ENCODE measurements at places on chromosomes 11 and 22.

- DNase-seq: no peak
Observed at GRCh38 chr22:44088976-44089570, 65.0 kb downstream of the PARVB start.

GRCh38 chr11:18578975-18579598, 9.4 kb downstream of the UEVLD start:
- peak; percentile 17 for DNase-seq

DNA sequence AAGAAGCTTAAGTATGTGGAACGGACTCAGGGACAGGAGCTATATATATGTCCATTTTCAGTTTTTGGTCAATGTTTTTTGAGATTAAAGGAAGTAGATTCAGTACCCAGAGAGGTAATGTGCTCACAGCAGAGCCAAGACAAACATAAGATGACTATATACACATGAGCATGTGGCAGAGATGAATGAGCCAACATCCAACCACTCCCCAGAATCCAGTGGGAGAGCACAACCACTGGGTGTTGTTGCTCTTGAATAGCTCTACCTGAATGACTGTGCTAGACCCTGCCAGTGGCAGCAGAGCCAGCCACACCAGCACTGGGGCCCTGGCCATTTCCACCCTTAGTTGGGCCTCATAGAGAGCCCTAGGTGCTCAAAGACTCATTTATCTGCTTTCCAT, 10.7 kb upstream of the SYTL2 start:
- no peak for DNase-seq

DNA sequence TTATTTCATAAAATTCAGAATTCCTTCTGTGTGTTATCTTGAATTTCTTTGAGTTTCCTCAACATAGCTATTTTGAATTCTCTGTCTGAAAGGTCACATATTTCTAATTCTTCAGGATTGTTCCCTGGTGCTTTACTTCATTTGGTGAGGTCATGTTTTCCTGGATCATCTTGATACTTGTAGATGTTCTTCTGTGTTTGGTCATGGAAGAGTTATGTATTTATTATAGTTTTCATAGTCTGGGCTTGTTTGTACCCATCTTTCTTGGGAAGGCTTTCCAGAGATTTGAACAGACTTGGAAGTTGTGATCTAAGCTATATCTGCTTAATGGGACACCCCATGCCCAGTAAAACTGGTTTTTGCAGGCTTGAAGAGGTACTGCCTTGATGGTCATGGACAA, 149.6 kb downstream of the METTL15 start:
- no peak for DNase-seq

GRCh38 chr11:124987096-124987495, 33.1 kb downstream of the CCDC15 start:
- no peak for DNase-seq

DNA sequence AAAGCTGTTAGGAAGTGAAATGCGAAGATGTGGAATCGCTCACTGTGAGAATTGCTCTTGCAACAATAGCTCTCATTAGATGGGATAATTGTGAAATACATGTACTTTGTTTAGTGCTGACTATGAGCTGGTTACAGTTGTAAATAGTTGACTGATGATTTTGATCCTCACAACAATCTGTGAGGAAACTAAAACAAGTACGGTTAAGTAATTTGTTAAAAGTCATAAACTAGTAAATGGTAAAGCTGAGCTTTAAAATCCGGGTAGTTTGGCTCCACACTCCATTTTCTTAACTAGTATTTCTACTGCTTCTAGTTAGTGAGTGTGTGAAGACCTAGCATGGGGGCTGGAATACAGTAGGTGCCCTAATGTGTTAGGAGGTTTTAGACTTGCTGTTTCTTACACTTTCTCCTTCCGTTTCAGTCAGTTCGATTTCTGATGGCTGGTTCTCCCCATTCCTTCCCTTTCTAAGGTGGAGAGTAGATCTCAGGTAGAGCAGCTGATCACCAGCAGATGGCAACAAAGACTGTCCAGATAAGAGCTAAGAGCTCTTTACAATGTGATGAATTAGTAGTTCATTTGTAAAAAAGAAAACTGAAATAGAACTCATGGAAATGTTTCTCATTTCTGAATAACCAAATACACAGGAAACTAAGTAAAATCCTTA, 16.3 kb upstream of the CYP2R1 start:
- DNase-seq: peak; percentile 52

- DNase-seq: no peak
Observed at GRCh38 chr11:13429836-13430235, 33.2 kb downstream of the BTBD10 start.

DNA sequence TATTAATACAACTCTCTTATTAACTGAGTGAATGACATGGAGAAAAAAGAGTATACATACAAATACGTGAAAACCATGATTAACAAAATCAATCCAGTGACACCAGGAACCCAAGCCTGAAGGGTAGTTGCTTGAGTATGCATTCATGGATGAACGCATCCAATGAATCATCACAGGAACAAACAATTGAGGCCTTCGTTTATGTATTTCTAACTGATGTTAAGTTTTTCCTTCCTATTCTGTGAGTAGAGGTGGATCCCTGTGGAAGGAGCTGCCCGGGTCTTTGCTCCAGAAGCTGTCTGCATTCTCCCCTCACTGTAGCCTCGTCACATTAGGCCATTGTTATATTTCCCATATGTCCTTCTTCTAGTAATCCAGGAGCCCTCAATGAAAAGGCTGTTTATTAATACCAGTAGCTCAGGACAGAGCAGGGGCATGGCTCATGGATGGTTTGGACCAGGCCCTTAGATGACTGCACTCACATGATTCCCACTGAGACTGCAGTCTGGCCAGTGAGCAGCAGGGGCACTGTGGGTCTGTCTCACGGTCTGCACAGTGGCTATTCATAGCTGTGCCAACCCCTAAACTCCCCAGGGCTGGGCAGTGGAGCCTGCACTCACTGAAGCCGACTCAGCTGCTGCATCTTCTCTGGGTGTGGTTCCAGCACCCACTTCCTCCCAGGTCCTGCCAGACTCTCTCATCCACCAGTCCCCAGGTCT, 128.1 kb upstream of the TOP3B start:
- DNase-seq: no peak

- no peak for DNase-seq
Observed at GRCh38 chr11:28491431-28491830, 383.2 kb downstream of the METTL15 start.

DNA sequence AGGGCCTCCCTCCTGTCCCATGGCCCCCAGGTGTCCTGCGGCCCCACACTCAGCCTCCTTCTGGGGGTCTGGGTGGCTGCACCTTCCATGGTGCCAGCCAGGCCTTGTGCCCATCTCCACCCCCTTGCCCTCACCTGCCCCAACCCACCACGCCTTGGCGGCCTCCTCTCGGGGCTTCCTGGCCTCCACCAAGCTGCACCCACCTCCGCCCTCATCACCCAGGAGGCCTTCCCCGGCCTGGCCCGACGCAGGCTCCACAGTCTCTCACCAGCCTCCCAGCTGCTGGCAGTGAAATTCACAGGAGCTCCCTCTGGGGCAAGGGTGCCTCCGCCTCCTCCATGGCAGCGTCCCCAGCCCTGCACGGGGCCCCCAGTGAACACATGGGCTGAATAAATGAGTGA, 35.9 kb upstream of the WNT7B start:
- DNase-seq: no peak

GRCh38 chr11:92226331-92227229, 2.0 kb downstream of the FAT3 start:
- DNase-seq: no peak

- no peak for DNase-seq
Observed at GRCh38 chr22:20980523-20980922, 1.6 kb upstream of the LZTR1 start.

GRCh38 chr22:23574877-23575276, 5.2 kb downstream of the IGLL1 start:
- DNase-seq: no peak

DNA sequence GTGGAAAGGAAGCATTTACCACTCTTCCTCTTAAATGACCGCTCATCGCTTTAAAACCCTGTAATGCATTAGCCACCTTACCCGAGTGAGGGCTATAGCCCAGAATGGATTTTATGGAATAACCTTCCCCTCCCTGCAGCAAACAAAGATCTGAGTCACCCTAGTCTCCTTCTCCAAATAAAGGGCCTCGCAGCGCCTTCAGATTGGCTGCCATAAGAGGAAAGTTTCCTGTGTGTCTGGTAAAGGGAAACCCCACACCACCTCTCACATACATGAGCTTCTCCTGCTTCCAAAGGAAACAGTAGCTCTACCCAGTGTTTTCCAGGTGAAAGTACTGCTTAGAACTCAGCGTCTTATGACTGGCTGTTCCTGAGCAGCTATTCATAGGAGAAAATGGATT, 47.8 kb downstream of the PPP2R1B start:
- no peak for DNase-seq

- no peak for DNase-seq
Observed at GRCh38 chr22:29207562-29208501, 2.1 kb downstream of the EMID1 start.

DNA sequence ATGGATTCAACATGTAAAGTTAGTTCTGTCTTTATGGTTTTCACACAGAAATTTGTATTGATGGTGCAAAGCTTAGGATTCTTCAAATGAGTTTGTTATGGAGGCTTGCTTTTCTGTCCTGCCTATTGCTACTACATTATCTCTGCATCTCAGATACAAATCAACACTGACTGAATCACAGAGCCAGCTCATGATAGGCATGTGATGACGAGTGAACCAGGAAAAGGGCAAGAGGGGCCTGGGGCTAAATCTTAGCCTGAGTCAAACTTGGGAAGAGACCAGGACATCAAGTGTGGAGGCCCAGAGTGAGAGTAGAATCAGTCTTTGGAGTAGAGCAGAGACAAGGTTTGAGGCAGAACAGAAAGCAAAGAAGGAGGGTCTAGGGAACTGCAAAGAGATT, 107.1 kb upstream of the CD44 start:
- DNase-seq: no peak

- no peak for DNase-seq
Observed at GRCh38 chr11:111846636-111847035, 24.7 kb downstream of the ALG9 start.

GRCh38 chr11:31366795-31367194, 2.7 kb downstream of the DCDC1 start:
- DNase-seq: peak; percentile 48

GRCh38 chr22:35840302-35840739, 122.6 kb downstream of the APOL5 start:
- DNase-seq: no peak

DNA sequence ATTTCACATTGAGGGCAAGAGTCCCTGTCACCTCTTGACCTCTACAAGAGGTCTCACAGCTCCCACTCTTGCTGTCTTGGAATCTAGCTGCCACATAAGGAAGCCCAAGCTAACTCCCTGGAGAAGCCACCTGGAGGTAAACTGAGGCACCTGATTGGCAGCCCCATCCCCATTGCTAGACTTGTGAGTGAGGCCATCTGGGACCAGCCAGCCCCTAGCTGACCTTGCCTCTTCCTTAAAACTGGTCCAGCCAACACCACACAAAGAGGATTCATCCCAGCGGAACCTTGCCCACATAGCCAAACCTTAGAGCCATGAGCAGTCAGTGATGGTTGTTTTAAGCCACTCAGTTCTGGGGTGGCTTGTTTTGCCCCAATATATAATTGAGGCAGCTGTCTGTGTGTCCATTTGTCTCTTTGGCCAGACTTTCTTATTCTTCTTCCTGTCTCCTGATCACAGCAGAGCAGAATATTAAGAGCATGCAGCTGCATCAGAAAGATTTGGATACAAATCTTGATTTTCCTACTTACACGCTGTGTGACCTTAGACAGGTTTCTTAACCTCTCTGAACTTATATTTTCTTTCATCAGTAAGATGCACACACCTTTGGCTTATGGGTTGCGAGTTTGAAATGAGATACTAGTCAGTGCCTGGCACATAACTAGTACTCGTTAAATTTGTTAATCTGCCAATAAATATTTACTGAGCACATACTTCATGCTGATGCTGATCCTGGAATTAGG, 74.3 kb upstream of the TP53I11 start:
- no peak for DNase-seq

- no peak for DNase-seq
Observed at GRCh38 chr22:44396727-44397722, 84.3 kb upstream of the SHISAL1 start.

DNA sequence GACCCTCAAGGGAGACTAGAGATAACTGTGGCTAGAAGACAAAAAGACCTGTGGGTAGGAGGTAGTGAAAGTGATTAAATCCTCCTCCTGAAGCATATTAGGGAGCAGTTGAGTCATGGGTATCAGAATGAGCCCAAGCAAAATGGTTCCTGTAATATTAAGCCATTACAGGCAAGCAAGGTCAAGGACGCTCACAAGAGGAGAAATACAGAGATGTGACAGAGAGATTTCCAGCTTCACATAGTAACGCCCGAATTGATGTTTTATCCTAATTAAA, 77.7 kb downstream of the FAM76B start:
- no peak for DNase-seq

GRCh38 chr11:134066943-134067885, 1.7 kb upstream of the JAM3 start:
- DNase-seq: no peak

GRCh38 chr22:36976606-36977005, 42.6 kb downstream of the TST start:
- no peak for DNase-seq

DNA sequence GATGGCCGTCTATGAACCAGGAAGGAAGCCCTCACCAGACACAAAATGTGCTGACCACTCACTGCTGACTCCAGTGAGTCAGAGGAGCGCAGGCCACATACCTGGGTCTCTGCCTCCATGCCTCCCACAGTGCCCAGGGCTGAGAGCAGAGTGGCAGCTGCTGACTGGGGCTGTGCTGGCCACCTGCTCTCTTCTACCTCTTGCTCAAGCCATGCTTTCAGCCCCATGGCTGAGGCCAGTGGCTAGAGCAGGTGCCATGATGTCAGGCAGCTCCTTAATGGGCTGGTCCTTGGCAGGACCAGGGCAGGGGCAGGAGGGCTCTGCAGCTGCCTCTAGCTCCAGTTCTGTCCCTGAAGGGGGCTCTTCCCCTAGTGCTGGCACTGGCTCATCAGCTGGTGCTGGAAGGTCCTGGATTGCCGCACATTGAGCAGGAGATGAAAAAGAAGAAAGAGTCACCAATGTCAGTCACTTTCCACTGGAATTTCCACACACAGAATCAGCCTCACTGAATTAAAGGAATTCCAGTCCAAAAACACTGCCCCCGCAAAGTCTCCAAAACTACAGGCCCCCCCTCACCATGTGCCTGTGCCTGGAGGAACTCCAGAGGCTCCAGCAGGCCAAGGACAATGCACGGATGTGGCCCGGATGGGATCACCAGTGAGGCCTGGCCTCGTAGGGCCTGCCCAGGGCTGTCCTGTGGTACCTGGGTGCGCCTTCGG, 86.4 kb downstream of the GGTLC2 start:
- no peak for DNase-seq

DNA sequence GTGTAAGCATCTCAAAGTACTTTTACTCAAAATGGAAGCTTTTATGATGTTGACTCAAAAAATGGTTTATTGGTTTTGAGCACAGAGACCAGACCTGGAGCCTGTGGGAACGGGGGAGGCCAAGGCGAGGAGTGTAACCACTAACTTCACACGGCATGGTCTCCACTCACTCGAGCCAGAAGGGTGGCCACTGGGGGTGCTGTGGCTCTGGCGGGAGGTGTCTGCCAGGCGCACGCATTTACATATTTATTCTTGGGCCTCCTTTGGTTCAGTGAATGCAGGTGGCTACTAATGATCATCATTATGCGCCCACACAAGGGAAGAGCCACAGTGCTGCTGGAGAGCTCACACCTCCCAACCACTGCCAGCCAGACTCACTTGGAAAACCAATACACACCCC, 64.6 kb downstream of the FLRT1 start:
- DNase-seq: no peak

GRCh38 chr11:931385-931784, 5.7 kb downstream of the AP2A2 start:
- DNase-seq: no peak

GRCh38 chr11:119683783-119684182, 45.2 kb downstream of the NECTIN1 start:
- no peak for DNase-seq

GRCh38 chr11:62141111-62142042, 17.6 kb downstream of the INCENP start:
- DNase-seq: no peak

Data from CD4-positive, alpha-beta T cell (primary cell).